ENCODE measurements at places on chromosomes 6 and 20. TPM values are rescaled to one million over a fixed set of nuclear protein-coding genes. Genes with fewer than 3 reads are reported as not detected.

The MICB gene
- total RNA-seq = 13.0 TPM

The HUS1B gene
- total RNA-seq = 0.22 TPM

The AVP gene
- not detected for total RNA-seq

The GGTLC1 gene
- total RNA-seq = not detected

The RIPK1 gene
- total RNA-seq = 15.4 TPM

The EMILIN3 gene
- total RNA-seq = 1.2 TPM

The HLA-DPB1 gene
- 52.3 TPM for total RNA-seq

The RSPH4A gene
- total RNA-seq = not detected

The PIM1 gene
- total RNA-seq = 20.9 TPM

The VGLL2 gene
- not detected for total RNA-seq

The GMPR gene
- total RNA-seq = 1.2 TPM

The KIAA1586 gene
- total RNA-seq = 7.2 TPM

The OXT gene
- total RNA-seq = 0.43 TPM

The SLC16A10 gene
- total RNA-seq = 0.63 TPM

GRCh38 chr6:113352029-113352801 lies 504.9 kb upstream of the MARCKS start:
- peak; percentile 42 for DNase-seq

DNA sequence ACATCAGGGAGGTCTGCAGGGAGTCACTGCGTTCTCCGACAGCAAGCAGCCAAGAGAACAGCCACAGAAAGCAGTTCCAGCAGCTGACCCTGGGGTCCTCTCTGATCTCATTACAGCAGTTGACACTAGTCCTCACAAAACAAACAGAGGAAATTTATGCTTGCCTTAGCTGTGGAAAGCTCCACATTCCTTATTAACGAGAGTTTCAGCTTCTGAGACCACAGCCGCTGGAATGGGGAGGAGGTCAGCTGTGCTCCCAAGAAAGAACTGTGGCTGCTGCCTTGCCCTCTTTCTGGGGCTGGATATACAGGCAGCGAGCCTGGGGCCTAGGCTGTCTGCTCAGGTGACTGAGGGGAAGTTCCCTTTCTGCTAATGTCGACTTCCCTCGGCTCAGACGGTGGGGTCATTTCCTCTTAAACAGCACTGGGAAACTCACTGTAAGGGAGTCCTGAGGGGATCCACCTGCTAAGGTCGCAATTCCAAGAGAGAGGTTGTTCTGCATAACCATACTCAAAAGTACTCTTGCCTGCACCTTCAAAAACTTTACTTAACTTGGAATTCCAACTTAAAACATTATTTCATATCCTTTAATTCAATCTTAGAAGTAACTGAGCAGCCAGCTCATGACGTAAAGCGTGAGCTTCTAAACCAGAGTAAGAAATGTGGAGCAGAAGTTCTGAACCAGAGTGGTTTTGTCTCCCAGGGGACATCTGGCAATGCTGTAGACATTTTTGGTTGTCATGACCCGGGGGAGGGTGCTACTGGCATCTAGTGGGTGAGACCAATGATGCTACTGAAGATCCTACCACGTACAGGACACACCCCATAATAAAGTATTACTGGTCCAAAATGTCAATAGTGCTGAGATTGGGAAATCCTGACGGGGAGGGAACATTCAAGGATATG lies 80.3 kb downstream of the BACH2 start:
- DNase-seq = peak; percentile 54

GRCh38 chr20:21340991-21341697 lies 38.0 kb downstream of the XRN2 start:
- DNase-seq = no peak

DNA sequence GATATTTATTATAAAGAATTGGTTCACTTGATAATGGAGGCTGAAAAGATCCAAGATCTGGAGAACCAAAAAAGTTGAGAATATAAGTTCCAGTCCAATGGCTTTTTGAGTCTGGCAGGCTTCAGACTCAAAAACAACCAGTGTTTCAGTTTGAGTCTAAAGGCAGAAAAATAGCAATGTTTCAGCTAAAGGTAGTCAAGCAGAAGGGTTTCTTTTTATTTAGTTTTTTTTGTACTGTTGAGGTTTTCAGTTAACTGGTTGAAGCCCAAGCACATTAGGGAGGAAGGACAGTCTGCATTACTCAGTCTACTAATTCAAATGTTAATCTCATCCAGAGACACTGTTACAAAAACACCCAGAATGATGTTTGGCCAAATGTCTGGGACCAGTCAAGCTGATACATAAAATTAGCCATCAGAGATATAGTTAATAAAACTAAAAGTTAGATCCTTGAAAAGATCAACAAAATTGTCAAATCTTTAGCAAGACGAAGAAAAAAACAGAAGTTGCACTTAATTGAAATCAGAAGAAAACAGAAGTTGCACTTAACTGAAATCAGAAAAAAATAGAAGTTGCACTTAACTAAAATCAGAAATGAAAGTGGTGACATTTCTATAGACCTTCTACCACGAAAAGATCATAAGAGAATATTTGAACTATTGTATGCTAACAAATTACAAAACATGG lies 980.3 kb upstream of the FLRT3 start:
- DNase-seq = no peak

DNA sequence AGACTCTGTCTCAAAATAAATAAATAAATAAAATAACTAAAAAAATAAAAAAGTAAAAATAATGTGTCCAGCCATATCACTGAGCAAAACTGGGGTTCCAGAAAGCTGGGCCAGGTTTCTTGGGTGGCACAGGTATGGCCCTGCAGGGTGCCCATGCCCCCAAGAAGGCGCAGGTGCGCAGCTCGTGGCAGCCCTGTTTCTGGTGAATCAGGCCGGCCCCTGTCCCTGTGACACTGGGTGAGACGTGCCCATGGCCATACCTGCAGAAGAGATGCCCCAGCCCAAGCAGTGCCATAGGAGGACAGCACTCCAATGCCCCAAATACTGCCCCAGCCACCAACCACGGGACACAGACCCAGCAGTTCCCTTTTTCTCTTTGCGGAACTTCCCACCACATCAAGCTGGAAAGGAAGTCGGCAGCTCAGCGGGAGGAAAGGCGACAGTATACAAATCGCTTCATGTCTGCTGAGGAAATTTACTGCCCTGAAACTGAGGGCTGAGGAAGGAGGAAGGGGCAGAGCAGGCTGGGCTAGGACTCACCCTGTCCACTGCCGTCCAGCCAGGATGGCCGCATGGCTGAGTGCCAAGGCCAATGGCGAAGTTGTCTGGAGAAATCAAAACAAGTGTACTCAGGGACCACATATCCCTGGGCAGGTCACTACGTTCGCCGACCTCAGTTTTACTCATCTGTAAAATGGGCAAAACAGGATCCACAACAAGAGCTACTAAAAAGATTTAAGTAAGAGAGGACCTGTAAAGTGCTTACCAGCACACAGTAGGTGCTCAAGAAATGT lies 55.4 kb downstream of the PREX1 start:
- DNase-seq = no peak

- DNase-seq = no peak
Observed at GRCh38 chr6:11229655-11230046, 2.8 kb downstream of the NEDD9 start.

- no peak for DNase-seq
Observed at GRCh38 chr6:150622941-150623874, 23.5 kb downstream of the PLEKHG1 start.

GRCh38 chr20:20712004-20712473 lies 405 bp downstream of the RALGAPA2 start:
- no peak for DNase-seq

DNA sequence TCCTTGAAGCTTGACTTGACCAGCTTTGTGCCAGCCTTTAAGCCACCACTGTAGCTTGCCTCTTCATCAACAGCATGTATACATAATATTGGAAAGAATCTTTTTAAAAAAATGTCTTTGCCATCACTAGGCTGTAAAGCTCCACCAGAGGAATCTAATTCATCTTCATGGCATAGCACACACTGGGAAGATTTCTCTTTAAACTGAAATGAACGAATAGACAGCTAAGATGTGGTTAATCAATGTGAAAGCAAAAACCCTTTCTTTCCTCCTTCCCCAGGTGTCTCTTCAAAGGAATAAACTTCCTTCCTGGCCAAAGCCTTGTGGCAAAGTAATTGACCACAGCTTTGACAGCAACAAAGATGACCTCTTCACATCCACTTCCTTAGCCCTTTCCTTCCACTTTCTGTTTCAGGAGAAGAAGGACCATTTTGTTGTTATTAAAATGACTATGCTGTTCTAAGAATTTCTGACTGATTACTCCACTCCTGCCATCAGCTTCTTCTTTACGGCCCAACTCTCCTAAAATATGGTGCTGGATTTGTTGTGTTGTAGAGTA lies 428.7 kb upstream of the SOX4 start:
- no peak for DNase-seq

GRCh38 chr20:53138454-53139262 lies 166.5 kb downstream of the TSHZ2 start:
- no peak for DNase-seq

- no peak for DNase-seq
Observed at GRCh38 chr20:5973971-5974370, 23.5 kb downstream of the MCM8 start.

GRCh38 chr6:80464901-80465300 lies 358.4 kb downstream of the BCKDHB start:
- DNase-seq = no peak

- DNase-seq = no peak
Observed at GRCh38 chr6:73722318-73723060, 26.5 kb downstream of the CD109 start.

- DNase-seq = no peak
Observed at GRCh38 chr6:3421791-3422434, 34.9 kb downstream of the SLC22A23 start.

DNA sequence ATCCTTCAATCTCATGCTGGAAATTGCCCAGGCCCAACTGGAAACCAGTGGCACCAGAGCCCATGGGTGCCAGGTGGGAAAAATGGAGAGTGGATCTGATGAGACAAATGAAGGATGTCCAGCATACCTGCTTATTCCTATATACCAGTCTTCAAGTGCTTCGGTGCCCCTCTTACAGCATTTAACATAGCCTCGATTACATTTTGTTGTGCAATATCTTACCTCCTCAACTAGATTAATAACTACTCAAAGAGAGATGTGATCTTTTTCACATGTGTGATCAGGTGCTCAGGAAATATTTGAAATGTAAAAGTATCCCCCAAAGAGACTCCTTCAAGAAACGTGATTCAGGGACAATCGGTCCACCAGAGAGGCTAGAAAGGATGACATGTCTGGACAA lies 4.8 kb upstream of the ANKRD66 start:
- DNase-seq = no peak

- no peak for DNase-seq
Observed at GRCh38 chr6:14294270-14294951, 176.8 kb downstream of the CD83 start.

DNA sequence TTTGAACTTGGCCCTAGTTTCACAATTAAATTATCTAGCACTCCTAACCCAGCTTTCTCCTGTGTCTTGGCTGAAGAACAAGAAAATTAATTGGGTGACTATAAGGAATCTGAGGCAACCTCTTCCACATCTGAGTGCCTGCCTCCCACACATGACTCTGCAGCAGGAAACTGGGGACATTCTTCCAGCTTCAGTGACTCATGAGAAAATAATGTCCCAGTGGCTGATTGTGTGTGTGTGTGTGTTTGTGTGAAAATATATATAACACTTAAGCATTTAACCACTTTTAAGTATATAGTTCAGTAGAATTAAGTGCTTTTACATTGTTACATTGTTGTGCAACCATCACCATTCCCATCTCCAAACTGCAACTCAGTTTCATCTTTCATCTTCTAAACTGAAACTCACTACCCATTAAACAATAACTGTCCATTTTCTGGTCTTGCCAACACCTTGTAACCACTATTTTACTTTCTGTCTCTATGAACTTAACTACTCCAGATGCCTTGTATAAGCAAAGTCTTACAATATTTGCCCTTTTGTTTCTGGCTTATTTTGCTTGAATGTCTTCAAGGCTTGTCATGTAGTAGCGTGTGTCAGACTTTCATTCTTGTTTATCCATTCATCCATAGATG lies 8.7 kb downstream of the TRIM38 start:
- DNase-seq = peak; percentile 94

DNA sequence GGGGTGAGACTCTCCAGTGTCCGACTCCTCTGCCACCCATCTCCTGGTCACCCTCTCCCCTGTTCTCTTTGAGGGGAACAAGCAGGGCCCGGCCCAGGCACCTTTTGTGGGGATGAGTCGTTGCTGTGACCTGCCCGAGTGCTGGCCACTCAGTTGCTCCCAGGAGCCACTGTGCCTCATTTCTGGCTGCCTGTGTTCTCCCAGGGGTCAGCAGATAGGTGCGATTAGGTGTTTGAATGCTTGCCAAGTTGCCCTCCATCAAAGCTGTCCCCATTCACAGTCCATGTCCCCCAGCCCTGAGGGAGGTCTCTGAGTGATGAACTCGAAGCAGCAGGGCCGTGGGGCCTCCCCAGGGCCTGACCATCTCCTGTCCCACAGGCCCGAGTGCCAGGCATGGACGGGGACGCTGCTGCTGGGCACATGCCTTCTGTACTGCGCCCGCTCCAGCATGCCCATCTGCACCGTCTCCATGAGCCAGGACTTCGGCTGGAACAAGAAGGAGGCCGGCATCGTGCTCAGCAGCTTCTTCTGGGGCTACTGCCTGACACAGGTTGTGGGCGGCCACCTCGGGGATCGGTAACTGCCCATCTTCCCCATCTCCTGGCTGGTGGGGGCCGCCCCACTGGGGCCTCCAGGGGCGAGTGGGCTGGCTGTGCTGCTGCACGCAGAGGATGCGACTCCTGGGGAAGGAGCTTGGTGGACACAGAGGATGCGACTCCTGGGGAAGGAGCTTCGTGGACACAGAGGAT lies 4.1 kb downstream of the SLC17A9 start:
- DNase-seq = no peak

- DNase-seq = no peak
Observed at GRCh38 chr6:130839379-130839778, 12.2 kb downstream of the SMLR1 start.

DNA sequence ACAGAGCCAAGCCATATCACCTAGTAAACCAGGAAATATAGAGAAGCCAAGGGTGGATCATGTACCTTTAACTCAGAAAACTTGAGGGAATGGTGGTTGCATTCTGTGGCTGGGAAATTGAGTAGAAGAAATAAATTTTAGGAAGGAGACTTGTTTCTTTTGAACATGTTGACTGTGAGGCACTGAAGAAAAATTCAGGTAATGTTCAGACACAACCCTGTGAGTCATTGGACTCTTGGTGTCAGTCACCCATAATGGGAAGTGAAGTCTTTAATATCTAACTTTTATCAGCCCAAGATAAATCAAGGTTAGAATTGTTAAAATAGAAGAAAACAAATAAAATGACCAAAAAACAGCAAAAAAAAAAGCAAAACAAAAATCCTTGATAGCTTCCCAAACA lies 98.8 kb upstream of the GRIK2 start:
- DNase-seq = peak; percentile 15

DNA sequence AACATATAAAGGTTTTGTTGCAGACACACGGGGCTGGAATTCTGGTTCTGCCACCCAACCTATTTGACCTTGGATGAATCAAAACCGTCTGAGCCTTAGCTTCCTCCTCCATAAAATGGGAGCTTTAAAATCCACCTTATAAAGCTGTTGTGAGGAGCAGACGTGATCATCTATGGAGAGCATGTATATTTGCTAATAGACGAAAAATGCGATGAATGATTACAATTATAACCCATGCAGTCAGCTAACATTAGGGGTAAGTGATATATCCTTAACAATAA lies 586 bp upstream of the NUP153 start:
- DNase-seq = no peak

Data from epithelial cell of proximal tubule (primary cell).